ENCODE measurements at places on chromosomes 1 and 21.

- DNase-seq = no peak
Observed at GRCh38 chr1:180560868-180561600, 2.3 kb downstream of the OVAAL start.

DNA sequence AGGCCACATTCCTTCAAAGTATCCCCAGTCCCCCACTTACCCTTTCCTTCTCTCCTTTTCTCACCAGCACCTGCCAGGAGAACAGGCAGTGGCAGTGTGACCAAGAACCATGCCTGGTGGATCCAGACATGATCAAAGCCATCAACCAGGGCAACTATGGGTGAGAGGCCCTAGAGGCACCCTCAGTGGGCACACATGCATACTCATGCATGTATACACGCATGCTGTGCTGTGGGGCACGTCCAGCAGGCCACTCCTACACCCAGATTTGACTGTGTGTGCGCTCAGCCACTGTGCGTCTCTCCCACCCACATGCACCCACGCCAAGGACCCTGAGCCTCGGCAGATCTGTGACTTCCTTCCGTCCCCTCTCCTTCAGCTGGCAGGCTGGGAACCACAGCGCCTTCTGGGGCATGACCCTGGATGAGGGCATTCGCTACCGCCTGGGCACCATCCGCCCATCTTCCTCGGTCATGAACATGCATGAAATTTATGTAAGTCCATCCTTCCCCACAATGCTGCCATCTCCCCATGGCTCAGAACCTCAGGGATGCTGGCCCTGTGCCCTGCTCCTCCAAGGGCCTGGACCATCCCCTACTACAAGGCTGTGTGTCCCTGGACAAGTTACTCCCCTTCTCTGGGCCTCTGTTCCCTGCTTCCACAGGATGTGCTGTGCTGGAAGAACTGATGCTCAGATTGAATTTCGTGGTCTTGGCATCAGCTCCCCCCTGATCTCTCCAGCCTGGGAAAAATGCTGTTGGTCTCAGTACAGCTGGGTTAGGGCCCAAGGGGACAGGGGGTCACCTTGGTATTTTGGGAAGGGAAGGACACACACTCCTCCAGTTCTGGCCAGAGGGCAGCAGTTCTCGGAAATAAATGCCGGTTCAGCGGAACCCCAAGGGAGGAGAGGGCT is 7.0 kb downstream of the TINAGL1 start:
- DNase-seq = no peak

DNA sequence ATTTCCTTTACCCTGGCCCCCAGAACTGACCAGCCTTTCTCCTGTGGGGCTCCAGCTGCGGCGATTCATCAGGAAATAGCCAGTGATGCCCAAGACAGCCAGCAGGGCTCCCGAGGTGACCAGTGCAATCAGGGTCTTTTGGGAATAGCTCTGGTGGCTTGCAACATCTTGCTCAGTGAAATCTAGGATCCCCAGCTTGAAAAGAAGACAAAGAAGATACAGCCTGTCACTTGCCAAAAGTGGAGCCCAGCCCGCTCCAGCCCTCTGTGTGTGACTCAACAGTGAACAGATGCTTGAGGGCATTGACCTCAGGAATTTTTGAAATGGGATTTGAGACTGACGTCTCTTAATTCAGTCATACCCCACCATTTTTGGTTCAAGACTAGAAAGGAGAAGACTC is 22.3 kb downstream of the CD34 start:
- DNase-seq = no peak

DNA sequence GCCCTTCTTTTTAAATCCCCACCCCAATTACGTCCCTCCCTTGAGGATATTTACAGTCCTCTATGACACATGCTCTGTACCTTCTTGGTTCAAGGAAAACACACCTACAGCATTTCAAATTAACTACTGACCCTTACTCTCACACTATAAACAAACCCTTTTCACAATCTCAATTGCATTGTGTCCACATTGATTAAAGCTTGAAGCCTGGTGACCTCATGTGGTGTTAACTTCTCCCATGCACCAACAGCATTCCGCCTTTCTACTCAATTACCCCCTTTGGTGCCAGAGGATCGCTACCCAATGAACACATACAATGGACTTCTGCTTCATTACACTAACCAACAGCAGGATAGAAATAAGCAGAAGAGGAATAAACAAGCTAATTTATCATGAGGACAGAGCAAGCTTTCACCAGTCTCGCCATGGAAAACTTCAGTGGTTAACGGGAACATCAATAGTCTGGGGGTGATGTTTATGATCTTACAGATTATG is 15.2 kb downstream of the WLS start:
- no peak for DNase-seq

DNA sequence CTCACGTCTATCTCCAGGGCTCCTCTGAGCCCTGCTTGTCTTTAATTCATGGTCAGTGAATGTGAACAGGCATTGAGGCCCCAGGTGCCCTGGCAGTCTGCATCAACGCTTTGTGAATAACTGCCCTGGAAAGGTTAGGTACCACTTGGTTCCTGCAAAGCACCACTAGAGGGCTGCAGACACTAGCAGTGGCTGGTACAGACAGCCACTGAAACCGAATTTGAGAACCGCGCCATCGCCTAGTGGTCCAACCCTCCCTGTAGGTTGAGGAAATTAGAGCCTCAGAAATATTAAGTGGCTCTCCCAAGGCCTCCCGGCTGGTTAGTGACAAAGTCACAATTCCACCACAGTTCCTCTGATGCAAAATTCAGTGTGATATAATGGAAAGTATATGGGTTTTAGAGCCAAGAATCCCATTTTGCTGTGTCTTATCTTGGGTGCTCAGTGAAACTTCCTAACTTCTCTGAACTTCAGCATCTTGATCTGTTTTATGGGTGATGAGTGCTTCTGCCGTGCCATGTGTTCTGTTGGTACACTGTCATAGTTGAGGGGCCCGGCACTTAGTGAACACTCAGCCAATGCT is 46.2 kb upstream of the BCL9 start:
- DNase-seq = peak; percentile 91

GRCh38 chr1:219813294-219813693 is 115.1 kb downstream of the SLC30A10 start:
- DNase-seq = no peak

DNA sequence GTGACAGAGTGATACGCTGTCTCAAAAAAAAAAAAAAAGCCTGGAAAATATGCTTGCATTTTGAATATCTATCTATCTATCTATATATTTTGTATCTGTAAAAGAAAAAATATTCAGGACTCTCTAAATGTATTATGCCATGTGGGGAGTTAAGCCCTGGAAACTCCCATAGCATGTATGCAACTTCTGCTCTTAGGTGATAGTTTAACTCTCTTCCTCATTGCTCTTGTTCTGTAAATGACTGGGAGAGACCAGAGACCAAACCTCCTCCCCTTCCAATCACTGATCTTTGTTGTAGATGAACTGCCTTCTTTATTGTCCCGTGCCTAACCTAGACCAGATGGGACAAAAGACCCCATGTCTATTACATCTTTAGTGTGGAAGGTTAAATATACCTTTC is 37.6 kb upstream of the CAMTA1 start:
- no peak for DNase-seq

DNA sequence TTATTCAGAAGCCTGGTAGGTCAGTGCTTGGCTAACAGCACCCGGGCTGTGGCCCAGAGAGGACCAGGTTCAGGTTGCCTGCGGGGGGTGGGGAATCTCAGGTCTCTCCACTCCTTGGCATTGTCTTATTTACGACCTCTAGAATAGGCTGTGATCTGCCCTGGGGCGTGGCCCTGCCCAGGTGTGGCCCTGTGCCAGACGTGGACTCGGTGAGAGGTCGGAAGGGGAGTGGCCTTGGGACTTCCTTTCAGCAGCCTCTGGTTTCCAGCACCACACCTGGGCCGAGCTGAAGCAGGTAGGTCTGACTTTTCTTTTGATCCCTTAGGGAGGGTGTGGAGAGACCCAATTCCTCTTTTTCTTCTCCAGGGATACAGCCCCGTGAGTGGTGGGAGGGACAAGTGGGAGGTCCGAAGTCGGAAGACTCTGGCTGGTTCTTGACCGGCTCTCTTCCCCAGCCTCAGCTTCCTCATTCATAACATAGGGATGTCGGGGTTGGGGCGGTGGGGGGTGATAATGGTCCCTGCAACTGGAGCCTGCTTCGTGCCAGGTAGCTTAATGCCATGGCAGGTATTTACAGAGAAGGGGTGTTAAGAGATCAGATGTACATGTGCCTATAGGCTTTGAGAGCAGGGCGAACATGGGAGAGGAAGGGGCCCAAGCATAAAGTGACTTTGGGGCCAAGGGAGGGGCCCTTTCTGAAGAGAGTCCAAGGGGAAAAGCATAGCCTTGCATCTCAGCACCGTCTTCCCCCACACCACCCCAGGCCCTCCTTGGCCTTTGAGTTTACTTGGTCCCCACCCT is 16.5 kb downstream of the ACOT11 start:
- peak; percentile 20 for DNase-seq

DNA sequence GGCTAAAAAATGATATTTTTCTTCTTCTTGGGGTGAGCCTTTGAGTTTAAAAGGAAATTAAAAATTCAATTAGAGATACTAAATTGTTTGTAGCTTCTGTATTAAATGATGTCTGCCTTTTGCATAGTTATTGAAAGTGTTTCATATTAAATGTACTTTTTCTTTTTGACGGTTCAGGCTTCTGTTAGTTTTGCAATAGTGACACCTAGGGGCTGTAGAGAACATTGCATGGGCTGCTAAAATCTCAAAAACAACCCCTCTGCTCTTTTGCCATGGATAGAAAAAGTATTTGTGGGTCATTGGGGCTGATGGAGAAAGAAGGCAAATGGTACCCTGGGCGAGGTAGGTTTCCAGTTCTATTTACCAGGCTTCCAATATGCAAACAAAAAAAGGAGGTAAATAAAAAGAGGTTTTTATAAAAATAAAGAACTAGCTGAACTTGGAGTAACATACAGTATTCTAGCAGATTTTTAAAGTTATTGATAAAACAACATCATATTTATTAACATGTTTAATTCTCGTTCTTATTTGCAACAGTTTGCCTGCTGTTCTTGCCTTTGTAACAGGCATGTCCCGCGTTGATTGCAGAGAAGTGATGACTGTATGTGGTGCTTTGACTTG is 115.4 kb upstream of the HOOK1 start:
- DNase-seq = peak; percentile 43
